ENCODE measurements at places on chromosomes 11 and 22.
A peak's percentile ranks its signal among the peaks of the same experiment; 100 is the strongest.

GRCh38 chr22:31857247-31857646, 87.1 kb upstream of the YWHAH start:
- DNase-seq = peak; percentile 46

DNA sequence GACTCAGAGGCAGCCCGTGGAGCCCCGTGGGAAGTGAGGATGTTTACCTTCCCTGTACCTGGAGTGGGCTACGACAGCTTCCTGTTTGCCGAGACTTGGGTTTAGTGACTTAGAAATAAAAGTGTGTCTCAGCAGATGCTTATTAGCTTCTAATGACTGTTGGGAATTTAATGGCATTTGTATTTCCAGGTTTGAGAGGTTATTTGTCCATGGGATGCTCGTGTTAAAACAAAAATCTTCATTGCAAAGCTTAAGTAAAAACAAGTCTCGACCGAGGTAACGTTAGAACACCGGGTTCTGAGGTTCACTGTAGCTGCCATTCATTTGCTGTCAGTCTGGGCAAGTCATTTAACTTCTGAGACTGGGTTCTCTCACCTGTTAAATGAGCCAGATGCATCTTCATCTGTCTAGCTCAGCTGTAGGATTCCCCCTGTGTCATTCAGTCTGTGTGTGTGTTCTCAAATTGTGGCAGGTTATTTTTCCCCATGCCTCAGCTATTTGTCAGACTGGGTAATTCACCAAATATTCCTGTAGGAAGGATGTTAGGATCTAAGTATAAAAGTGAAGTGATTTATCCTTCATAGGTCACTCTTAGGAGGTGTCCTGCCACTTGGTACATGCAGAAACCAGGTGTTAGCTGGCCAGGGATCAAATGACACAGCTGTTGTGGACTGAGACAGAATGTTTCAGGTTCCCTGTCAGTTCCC, 791 bp downstream of the EI24 start:
- DNase-seq = no peak

DNA sequence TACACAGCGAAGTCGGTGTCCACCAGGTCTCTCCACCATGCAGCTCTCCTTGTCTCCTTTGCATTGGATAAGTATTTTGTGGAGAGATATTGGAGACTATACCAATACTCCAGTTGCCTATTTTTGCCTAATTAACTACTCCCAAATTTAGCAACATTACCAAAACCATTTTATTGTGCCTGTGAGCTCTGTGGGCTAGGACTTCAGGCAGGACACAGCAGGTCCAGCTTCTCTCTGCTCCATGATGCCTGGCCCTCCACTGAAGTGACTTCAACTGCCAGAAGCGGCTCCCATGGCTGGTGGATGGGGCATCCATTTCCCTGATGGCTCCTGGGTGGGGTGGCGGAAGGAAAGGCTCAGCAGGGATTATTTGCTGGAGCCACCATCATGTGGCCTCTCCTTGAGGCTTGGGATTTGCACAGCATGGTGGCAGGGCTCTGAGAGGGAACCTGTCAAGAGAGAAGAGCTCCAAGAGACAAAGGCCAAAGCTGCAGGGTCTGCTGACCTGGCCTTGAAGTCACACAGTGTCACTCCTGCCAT, 36.9 kb upstream of the MAPK1 start:
- DNase-seq = no peak

- no peak for DNase-seq
These were observed 466.3 kb downstream of the OPCML start for GRCh38 chr11:133065847-133066485.

Data from mesothelial cell of epicardium (in vitro differentiated cells).